ENCODE measurements at places on chromosomes 1 and 21.

DNA sequence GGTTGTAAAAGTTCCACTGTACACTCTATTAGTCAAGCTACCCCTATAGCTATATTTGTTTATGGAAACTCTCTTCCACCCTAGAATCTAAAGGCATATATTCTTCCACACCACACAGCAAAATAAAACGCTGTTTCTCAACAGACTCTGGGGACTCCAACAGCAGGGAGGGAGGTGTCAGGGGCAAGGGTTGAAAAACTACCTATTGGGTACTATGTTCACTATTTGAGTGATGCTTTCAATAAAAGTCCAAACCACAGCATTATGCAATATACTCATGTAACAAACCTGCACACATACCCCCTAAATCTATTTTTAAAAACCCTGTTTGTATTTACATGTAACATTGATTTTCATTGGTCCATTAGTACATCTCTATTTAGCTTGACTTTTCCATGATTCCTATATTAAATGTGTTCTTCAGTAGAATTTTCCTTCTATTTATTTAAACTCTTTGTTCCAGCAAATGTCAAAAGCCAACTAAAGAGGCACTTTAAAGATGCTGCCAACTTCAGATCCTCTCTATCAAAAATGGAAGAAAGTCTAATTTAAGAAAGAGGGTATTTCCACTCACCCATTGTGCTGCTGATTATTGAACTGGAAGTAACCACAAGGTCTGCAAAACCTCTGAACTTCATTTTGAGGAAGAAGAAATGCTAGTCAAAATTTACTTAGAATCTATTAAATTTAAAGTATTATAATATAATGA, 26.2 kb downstream of the RGS7 start:
- DNase-seq = no peak

DNA sequence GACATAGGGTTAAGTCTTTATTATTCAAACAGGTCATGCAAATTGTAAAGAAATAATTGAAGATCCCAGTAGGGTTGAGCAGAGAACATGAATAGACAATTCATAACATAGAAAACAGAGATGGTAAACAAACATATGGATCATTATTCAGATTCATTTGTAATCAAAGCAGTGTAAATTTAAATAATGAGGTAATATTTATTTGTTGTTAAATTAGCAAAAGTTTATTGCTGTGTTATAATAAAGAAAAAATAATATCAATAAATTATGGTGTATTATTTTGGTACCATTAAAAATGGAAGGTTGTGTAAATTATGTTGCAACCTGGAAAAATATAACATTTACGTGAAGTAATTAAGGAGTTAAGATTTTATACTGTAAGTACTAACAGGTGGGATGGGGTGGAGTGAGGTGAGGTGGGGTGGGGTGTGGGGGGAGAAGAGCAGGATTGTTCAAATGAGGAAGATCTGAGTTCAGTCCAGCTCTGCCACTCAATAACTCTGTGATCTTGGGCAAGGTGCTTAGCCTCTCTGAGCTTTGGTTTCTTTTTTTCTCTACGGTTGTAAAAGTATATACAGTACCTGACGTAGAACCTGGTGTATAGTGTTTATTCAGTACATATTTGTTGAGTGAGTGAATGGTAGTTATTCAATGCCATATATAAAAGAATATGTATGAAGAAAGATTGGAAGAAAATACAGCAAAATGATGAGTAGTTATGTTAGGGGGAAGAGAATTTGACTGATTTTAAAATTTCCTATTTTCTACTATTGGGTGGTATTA, 140.3 kb upstream of the KIF26B start:
- DNase-seq = no peak

DNA sequence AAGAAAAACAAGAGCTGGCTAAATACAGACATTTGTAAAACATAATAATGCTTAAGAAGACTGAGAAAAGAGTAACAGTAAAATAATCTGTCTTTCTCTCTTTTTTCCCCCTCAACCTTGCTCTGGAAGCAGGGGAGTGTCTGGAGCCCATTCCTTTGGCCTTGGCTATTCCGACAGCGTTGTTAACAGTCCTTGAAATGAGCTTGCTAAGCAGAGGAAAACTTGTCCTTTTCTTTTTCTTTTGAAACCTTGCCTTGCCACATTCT, 6.7 kb upstream of the CA6 start:
- no peak for DNase-seq

- DNase-seq = no peak
Observed at GRCh38 chr1:219529116-219529515, 83.8 kb downstream of the ZC3H11B start.

GRCh38 chr1:113579256-113580018, 179.8 kb downstream of the PHTF1 start:
- no peak for DNase-seq

Data from stimulated activated CD4-positive, alpha-beta T cell treated with anti-CD3 and anti-CD28 coated beads, Interleukin-15, amount 100 ng/mL, for 1 hour (primary cell).